Spinal cord (tissue), 10 donors: ENCODE measurements at places on chromosomes 3 and 15. TPM values are rescaled to one million over a fixed set of nuclear protein-coding genes. Genes with fewer than 3 reads are reported as not detected.

- no peak for DNase-seq
These were observed 27.8 kb upstream of the FRMD4B start for GRCh38 chr3:69413551-69414207.

GRCh38 chr3:22609139-22609538 is 594.0 kb upstream of the UBE2E2 start:
- DNase-seq = no peak

Gene GREM1
- 6.0 TPM for polyA plus RNA-seq

DNA sequence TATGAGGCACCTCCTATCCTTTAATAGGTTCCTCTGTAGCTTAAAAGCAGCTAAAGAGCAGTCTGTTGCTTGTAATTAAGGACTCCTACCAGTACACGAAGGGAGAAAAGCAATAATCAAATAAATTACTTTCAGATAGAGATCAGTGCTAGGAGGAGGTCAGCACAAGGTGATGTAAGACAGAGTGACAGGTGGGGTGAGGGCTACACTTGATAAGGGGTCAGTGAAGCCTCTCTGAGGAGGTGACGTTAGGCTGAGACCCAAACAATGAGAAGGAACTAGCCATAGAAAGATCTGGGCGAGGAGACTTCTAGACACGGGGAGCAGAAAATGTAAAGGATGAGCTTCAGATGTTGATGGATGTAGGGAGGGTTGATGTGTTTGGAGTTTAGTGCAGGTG is 57.7 kb upstream of the BLM start:
- no peak for DNase-seq

- DNase-seq = no peak
These were observed 10.1 kb downstream of the CRTC3 start for GRCh38 chr15:90539789-90540188.

GRCh38 chr15:65376767-65377104 is 1.1 kb downstream of the IGDCC3 start:
- DNase-seq = no peak

DNA sequence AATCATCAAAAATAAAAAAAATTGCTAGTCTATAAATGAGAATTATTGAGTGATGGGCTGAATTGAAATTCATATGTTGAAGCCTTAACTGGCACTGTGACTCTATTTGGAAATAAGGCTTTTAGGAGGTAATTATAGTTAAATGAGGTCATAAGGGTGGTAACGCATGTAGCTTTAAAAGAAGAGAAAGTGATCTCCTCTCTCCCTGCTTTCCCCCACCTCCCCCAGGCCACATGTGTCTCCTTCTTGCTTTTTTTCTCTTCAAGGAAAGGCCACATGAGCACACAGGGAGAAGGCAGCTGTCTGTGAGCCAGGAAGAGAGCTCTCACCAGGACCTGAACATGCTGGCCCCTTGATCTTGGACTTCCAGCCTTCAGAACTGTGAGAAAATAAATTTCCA is 48.2 kb upstream of the ARPP19 start:
- DNase-seq = no peak

DNA sequence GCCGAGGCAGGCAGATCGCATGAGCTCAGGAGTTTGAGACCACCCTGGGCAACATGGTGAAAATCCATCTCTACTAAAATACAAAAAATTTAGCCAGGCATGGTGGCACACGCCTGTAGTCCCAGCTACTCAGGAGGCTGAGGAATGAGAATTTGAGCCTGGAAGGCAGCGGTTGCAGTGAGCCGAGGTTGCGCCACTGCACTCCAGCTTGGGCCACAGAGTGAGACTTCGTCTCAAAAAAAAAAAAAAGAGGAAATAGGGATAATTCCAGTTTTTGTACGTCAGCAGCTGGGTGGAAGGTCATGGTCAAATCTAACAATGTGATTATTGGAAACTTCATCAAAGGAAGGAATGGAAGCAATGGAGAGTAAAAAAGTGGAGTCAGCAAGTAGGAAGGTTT is 3.1 kb downstream of the CMC1 start:
- no peak for DNase-seq

Gene CNTN4
- polyA plus RNA-seq = 34.3 TPM

DNA sequence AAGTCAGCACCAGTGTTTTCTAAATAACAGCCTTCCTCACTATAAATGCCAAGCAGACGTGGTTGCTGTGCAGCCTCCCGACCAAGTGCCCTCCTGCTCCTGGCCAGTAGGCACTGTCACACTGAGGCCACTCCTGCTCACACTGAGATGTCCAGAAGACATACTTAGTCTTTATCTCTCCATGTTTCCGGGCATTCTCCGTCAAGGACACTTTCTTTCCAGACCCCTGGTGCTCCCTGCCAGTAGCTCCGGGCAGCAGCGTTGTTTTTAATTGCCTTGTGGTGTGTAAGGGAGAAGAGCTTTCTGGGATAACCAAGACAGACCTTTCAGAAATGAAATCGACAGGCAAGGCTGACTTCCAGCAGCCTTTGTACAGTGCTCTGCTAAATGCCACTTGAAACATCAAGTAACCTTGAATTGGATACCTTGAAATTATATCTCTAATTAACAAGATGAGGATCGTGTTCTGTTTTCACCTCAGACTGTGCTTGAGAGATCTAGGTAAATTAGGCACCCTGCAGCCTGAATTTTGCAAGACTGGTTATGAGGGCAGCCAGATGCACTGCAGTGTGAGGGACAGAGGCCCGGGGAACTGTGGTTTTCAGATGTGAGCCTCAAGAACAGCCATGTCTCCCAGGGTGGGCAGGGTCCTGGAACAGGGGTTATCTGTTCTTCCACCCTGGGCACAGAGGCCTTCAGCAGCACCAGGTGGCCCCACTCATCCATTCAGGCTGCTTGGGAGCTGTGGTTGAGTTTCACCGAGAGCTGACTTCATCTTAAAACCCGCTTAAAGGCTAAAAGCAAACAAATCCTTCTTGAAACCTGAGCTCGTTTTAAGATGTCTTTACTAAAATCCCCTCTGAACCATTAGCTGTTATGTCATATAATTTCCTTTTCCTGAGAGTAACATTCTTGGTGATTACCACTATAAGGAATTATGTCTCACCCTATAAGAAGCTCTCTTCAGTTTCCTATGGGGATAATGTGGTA is 105.5 kb upstream of the IL12A start:
- DNase-seq = peak; percentile 35

DNA sequence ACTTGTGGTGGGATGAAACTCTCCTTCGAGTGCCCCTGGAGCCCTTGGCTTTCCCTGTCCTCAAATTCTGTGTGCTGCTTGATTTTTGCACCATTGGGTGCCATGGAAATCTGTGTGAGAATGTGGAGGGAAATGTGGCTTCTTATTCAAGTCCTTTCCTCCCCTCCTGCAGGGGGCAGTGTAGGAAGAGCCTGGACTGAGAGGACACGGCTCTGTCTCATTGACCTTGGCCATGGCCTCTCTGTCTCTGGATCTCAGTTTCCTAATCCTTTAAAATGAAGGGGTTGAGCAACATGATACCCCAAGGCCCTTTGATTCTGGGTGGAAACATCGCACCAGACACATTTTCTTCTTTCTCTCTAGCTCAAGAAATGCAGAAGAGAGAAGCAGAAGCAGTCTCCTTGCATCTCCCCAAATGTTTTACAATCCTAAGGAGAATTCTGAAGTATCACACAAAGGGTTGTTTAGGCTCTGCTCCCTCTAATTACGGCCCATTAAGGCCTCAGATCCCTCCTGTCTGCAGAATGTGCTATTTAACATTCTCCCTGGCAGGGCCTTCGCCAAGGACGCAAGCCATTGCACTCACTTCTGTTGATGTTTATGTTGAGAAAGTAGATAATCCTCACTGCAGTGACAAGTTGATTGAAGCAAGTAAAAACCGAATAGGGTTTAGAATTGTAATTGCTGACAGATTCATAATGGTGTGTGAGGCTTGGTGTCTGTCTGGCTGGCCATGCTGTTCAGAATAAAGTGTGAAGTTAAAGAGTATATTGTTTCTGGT is 169.1 kb downstream of the TPRG1 start:
- DNase-seq = no peak

- no peak for DNase-seq
These were observed 60.0 kb upstream of the TRIM71 start for GRCh38 chr3:32757618-32758374.

GRCh38 chr3:192237992-192238608 is 489.2 kb downstream of the FGF12 start:
- no peak for DNase-seq

DNA sequence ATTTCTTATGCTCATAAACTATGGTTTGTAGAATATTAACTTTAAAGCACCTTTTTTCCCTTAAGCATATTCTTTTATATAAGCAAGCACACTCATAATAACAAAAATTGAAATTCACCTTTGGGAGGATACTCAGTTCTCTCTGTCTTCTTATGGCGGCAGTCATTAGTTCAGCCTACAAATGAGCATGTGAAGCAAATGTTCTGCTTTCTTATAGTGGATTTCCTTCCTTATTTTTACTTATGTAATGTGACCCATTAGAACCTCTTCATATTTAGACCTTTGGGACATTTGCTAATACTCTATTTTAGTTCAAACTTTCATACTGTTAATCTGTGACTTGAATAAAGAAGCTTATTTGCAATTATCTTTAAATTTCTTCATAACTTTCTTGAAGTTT is at the start of gene P2RY13:
TSS of gene P2RY13 (minus strand) at position 187 of the 400 bp plus-strand sequence. CDS start at position 166, 21 bp downstream.
- DNase-seq = no peak

DNA sequence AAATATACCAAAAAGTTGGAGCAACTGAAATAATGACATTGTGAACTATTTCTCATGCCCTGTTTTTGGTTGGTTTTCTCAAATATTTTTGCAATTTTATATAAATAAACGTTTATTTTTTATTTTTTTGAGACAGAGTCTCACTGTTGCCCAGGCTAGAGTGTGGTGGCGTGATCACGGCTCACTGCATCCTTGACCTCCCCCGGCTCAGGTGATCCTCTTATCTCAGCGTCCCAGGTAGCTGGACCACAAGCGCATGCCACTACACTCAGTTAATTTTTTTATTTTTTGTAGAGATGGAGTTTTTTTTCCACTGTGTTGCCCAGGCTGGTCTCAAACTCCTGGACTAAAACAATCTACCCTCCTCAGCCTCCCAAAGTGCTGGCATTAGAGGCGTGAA is 45.6 kb downstream of the YEATS2 start:
- DNase-seq = no peak

Gene RETNLB
- polyA plus RNA-seq = not detected

DNA sequence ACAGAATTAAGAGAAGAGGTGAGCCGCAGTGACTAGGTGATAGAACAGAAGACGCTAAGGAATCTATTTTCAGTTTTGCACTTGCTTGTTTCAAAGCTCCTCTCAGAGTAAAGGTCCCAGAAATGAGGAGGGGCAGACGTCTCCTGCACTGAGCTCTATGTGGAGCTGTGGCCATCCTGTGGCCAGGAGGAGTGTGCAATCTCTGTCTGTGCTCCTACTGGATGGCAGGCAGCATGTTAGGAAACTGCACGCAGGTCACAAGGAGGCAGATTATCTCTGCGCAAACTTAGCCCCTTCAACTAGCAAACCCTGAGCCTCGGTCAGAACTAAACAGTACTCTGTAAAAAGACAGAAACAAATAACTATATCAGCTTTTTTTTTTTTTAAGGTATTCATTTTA is 31.1 kb upstream of the PPIB start:
- no peak for DNase-seq

DNA sequence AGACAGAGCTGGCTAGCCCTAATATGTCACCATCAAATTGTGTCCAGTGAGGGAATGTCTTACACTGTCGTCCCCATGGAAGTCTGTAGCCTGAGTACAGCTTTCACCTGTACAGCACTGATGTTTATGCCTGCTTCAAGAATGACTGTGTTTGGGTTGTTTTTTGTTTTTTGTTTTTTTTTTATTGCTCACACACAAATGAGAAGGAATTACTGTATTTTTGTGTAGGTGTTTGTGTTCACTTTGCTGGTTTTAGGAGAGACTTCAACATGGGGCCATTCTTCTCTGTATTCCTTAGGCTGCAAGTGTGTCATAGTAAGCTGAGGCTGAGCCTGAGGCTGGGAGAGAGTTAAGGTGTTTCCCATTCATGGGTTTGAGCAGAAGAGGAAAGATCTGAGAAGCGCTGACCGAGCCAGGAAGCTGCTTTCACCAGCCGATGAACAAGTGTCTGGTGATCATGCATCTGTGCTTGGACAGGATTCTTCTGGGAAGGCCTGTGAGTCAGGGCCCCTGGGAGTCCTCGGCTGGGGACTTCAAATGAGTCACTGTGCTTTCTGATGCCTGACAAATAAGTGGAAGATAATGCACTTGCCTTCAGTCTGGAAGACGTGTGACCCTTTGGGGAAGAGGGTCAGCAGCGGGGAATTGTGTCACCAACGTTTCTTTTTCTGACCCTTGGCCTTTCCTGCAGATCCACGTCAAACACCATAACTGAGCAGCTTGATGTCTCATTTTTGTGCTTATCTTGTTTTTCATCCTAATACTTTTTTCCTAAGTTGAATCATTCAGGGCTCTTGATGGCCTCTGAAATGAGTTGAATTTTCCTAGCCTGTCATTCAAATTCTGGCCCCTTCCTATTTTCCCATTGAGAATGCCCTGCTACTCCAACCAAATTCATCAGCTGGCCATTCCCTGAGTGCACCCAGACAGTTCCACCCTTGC is 36.7 kb upstream of the ZBTB38 start:
- DNase-seq = no peak

- no peak for DNase-seq
These were observed 22.7 kb upstream of the ATP1B3 start for GRCh38 chr3:141853629-141854168.

DNA sequence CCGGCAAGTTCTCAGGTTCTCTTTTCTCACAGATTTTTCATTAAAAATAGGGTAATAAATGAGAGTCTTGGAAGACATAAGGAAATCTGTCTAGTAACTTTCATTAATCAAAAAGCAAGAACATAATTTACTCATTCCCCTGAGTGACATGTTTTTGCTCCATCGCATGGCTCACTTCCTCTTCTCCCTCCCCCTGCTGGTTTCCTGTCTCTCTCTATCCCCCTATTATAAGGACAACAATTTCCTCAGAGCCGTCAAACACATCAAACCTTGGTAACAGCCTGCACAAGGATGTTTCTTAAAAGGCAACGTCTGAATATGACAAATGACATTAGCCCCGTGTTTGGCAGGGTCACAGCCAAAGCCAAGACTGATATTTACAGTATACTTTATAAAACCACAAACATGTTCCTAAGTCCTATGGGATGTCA is 1149.6 kb downstream of the IGSF11 start:
- no peak for DNase-seq

GRCh38 chr15:73647259-73648013 is 14.2 kb upstream of the NPTN start:
- no peak for DNase-seq

GRCh38 chr3:64971602-64972001 is 283.8 kb upstream of the ADAMTS9 start:
- no peak for DNase-seq

Gene NAA50
- 74.2 TPM for polyA plus RNA-seq

Gene TCAIM
- polyA plus RNA-seq = 29.9 TPM

Gene SEC22C
- polyA plus RNA-seq = 44.1 TPM

Gene CCDC54
- not detected for polyA plus RNA-seq

Gene DLL4
- polyA plus RNA-seq = 8.5 TPM

DNA sequence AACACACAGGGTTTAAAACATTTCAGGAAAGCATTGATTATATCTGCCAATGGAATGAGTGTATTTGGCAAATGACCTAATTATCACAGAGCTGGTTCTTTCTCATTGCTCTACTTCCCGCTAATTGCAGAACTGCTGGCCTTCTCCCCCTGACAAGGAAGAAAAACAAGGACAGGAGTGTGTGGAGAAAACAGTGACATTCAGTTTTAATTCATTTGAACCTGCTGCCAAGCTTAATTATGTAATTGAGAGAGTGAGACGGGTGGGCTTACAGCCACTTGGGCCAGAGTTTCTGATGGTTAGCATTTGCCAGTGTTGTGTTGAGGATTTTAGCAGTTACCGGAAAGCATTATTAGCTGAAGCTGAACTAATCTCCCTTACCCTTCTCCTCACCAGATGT is 301.4 kb downstream of the RBMS3 start:
- DNase-seq = peak; percentile 86

- no peak for DNase-seq
These were observed 16.3 kb downstream of the TMEM43 start for GRCh38 chr3:14141144-14141543.

Gene P4HTM
- polyA plus RNA-seq = 82.7 TPM
